ENCODE measurements at places on chromosomes 13 and 19.

GRCh38 chr13:108915095-108915633 is 285.8 kb downstream of the MYO16 start:
- DNase-seq: no peak

DNA sequence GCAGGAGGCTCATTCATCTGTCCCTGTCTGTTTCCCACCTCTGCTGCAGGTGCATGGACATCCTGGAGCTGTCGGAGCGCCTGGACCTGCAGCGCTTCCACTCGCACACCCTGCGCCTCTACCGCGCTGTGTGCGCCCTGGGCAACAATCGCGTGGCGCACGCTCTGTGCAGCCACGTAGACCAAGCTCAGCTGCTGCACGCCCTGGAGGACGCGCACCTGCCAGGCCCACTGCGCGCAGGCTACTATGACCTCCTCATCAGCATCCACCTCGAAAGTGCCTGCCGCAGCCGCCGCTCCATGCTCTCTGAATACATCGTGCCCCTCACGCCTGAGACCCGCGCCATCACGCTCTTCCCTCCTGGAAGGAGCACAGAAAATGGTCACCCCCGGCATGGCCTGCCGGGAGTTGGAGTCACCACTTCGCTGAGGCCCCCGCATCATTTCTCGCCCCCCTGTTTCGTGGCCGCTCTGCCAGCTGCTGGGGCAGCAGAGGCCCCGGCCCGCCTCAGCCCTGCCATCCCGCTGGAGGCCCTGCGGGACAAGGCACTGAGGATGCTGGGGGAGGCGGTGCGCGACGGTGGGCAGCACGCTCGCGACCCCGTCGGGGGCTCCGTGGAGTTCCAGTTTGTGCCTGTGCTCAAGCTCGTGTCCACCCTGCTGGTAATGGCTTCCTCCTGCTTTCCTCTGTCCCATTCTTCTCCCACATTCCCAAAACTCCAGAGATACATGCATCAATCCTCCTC is 52.2 kb downstream of the RYR1 start:
- DNase-seq: no peak

GRCh38 chr13:21031594-21032275 is 29.7 kb downstream of the LATS2 start:
- DNase-seq: no peak

GRCh38 chr13:50140581-50141374 is 125.5 kb downstream of the KCNRG start:
- no peak for DNase-seq

- DNase-seq: no peak
Observed at GRCh38 chr13:113417008-113417751, 36.1 kb downstream of the ADPRHL1 start.

- no peak for DNase-seq
Observed at GRCh38 chr19:48186015-48186414, 15.5 kb downstream of the ZSWIM9 start.

DNA sequence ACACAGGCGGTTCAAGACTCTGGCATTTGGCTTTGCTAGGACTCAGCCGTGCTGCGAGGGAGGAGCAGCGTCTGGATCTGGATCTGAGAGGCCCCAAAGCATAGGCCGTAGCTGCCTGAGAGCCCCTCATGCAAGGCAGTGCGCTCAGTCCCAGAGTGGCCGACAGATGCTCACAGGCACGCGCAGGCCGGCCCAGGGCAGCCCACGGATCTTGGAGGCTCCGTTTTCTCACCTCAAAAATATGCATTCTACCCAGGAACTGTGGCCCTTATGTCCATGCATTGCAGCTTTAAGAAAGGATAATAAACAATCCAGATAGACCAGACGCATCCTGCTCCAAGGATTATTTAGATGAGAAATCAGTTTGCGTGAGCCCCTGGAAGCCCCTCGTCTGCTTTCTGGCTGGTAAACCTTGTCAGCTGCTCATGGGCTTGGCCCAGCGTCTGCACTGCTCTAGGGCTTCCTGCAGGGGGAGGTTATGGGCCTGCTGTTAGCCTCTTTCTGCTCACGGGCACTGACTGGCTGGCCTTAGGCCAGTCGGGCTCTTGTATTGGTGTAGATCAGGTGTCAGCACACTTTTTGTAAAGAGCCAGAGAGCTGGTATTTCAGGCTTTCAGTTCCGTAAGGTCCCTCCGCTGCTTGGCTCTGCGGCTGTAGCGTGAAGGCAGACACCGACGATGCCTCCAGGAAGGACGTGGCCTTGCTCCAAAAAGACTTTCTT is 24.2 kb downstream of the TEX29 start:
- DNase-seq: no peak

DNA sequence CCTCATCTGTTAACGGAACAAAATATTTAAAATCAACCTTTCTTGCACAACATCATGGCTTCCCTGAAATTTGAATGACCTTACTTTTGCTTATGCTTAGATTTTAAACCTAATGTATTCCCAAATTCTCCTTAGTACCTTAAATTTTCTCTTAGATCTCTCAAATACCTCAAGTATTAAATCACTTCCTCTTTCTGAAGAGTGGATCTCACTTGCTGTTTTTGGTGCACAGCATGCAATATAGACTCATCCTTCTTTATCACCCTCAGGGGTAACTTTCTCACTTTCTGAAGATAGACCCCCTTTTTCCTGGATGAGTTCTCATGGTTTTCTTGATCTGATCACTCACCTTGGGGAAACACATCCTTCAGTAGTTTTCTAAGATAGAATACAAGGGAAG is 871.7 kb downstream of the DACH1 start:
- no peak for DNase-seq

DNA sequence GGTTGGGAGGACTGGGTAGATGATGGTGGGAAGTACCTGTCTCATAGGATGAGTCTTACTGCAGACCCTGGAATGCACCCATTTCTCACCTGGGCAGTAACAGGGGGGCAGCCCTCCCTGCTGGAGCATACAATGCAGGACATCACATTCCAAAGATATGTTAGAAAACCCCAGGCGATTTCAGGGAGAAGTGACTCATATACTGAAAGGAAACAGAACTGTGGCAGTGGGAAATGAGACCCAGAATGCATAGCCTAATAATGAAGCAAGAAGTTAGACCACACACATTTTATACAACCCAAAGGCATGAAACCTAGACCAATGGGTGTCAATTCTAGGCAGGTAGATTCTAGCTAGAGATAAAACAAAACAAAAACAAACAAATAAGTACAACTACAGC is 402.7 kb downstream of the IRS2 start:
- DNase-seq: no peak

DNA sequence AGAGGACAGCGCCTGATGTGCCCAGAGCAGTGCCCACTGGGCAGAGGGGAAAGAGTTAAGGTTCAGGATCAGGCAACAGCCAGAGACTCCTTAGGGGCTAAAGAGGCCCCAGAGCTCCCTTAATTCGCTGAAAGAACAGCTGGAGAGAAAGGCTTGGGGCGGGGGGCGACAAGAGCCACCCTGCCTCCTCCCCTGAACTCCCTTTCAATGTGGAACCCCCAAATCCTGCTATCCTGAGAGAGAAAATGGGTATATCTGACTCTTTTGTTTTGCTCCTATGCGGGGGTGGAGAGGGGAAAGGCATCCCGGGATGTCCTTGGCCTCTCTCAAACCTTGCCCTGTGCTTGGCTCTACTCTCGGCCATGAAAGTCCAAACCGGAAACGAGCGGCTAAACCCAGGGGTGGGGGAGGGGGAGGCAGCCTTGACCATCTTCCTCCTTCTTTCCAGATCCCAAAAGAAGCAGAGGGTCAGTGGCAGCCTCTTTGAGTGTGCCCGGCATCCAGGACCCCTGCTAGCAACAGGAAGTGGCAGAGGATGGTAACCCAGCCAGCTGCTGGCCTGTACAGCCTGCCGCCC is 4.7 kb downstream of the PRKACA start:
- DNase-seq: no peak

DNA sequence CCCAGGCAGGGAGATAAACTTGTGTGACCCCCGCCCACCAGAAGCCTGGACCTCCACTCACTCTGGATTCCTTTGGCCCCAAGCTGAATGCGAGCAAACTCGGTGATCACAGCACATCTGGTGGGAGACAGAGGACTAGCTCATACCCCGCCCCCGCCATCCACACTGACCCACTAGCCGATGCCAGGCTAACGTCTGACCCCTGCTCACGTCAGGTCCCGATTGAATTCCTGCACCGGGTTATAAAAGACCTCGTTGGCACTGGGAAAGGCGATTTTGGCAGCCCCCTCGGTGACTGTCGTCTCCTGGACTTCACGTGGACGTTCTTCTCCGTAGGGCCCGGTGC is 631 bp downstream of the TRMT1 start:
- no peak for DNase-seq

- DNase-seq: no peak
Observed at GRCh38 chr19:17424743-17425365, 5.0 kb downstream of the MVB12A start.

GRCh38 chr13:81610644-81611043 is 1269.7 kb upstream of the SPRY2 start:
- no peak for DNase-seq

DNA sequence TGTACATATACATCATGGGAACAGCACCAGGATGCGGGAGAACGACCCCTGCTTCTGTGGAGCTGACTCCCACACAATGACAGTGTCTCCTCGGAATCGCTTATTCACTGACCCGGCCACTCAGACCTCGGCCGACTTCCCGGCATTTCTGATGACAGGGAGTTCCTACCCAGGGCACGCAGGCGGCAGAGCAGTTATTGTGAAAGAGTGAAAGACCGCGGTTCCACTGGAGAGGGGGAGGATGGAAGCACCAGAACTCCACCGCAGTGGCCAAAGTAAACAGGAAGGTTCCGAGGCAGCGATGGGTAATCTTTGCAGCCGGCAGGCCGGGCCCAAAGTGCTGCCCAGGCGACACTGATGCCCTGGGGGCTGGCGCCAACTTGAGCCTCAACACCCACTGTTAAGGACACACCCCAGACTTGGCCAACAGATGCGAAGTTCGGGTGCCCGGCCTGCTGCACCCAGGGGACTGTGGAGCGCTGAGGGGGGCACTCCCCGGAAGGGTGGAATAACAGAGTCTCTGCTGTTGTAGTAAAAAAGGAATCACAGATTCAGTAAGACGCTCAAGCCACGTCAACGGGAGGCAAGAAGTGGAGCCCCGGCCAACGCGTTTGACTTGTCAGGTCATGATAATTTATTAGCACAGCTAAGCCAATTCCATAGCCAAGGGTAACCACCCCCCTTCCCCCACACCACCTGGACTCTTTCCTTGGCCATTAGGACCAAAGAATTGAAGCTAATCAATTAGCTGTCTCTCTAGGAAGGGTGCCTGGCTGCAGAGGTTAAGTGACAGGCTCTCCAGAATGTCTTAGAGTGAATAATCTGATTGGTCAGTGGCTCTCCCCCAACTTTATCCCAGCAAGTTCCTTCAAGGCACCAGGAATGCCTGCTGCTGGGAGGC is 5.8 kb downstream of the MLLT1 start:
- no peak for DNase-seq

GRCh38 chr13:19927117-19927748 is 31.3 kb upstream of the ZMYM2 start:
- DNase-seq: no peak

DNA sequence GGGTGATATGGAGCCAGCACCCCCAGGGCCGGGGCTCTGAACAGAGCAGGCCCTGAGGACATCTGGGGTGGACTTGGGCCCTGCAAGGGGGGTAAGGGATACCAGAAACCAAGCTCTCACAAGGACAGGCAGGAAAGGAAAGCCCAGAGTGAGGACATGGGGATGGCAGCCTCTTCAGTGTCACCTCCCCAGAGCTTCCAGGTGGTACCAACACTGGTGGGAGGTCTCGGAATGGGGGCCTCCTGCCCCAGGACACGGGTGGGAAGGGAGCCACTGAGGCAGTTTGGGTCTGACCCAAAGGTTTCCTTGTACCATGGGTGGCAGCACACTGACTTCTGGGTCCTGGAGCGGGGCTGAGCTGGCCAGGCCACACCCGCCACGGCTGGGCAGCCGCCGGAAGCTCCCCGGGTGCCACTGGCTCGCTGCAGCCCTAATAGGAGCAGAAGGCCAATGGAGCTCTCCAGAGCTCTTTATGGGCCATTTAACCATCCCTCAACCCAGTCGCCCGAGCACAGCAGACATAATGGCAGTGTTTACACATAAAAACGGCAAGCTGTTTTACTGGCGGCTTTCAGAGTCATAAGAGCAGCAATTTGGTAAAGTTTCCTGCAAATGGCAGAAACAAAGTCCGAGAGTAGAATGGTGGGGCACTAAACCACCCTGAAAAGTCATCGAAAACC is 59.3 kb downstream of the PEPD start:
- DNase-seq: no peak

DNA sequence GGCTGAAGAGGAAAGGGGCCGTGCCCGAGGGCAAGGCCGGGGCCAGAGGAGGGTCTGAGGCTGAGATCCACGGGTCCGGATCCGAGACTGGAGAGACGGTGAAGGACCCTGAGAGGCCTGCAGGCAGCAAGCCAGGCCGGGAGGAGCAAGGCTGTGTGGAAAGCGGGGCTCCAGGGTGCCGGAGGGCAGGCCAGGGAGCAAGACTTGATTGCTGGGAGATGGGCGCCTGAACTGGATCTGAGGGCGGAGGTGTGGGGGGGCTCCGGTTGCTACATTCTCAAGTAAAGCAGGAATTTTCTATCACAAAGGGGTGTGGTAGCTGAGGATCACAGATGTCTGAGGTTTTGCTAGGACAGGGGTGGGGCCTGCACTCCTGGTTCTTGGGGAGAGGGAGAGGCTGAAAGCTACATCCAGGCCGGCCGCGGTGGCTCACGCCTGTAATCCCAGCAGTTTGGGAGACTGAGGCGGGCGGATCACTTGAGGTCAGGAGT is 3.8 kb downstream of the MAMSTR start:
- DNase-seq: no peak

DNA sequence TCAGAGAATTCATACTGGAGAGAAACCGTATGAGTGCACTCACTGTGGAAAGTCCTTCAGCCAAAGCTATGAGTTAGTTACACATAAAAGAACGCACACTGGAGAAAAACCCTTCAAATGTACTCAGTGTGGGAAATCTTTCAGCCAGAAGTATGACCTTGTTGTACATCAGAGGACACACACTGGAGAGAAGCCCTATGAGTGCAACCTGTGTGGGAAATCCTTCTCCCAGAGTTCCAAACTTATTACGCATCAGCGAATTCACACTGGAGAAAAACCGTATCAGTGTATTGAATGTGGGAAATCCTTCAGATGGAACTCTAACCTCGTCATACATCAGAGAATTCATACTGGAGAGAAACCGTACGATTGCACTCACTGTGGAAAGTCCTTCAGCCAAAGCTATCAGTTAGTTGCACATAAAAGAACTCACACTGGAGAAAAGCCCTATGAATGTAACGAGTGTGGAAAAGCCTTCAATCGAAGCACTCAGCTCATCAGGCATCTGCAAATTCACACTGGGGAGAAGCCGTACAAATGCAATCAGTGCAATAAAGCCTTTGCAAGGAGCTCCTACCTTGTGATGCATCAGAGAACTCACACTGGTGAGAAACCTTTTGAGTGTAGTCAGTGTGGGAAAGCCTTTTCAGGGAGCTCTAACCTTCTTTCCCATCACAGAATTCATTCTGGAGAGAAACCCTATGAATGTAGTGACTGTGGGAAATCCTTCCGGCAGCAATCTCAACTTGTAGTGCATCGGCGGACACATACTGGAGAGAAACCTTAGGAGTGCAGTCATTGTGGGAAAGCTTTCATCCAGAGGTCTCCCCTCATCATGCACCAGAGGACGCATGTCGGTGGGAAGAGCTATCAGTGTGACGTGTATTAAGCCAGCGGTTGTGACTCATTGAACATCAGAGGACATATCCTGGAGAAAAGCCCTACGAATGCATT is 16.5 kb upstream of the ZNF8 start:
- DNase-seq: no peak

All from stimulated activated CD4-positive, alpha-beta T cell treated with anti-CD3 and anti-CD28 coated beads, TNF-alpha, amount 100 ng/mL, for 1 hour (primary cell).